RWPE2 (cell line): ENCODE measurements at places on chromosomes 16 and 17.

- H3K4me1 ChIP-seq = no peaks in the 10 kb centered on the region
- no peaks in the 10 kb centered on the region for H3K27me3 ChIP-seq
- no peak overlapping the region for H3K4me3 ChIP-seq
- no peaks in the 10 kb centered on the region for H3K36me3 ChIP-seq
- no peak overlapping the region for H3K27ac ChIP-seq
Observed at GRCh38 chr16:57960826-57961472, 10.0 kb downstream of the CNGB1 start.

- no peak for DNase-seq
- peaks cover 22% of the 10 kb centered on the region for H3K4me1 ChIP-seq
- H3K27ac ChIP-seq = peak overlapping the region; percentile 78
- H3K36me3 ChIP-seq = peaks cover 12% of the 10 kb centered on the region
Observed at GRCh38 chr17:27294689-27295630, 1.0 kb downstream of the WSB1 start.

DNA sequence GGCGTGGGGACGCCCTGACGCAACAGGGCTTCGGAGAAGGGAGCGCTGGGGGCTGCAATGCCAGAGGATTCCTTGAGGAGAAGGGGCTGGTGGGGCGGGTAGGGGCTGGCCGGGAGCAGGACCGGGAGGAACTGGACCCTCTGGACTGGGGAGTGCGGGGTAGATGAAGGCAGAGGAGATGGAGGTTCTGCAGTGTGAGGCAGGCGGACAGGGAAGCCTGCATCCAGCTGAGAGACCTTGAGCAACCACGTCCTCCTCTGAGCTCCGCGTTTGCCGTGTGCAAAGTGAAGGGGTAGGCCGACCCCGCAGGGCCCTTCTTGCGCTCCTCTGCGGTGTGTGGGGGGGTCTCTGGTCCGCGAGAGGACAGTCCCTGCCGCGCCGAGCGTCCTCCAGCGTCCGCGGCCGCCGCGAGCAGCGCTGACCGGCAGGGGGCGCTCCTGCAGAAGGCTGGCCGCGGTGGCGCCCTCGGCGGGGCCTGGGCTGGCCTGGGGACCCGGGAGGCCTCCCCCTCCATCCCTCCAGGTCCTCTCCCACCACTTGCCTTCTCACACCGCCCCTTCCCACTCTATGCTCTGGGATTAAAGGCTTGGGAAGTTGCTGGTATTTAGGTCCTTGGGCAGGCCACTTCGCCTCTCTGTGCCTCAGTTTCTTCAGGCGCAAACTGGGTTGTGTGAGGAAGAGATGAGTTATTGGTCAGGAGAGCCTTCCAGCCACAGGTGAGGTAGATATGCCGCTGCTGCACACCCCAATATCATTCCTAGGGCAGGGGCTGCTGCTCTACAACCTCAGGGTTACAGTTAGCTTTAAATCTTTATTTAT is 9.6 kb upstream of the WNT9B start:
- H3K4me1 ChIP-seq = no peaks in the 10 kb centered on the region
- H3K27me3 ChIP-seq = peaks cover 8% of the 10 kb centered on the region
- no peak overlapping the region for H3K4me3 ChIP-seq
- DNase-seq = no peak

DNA sequence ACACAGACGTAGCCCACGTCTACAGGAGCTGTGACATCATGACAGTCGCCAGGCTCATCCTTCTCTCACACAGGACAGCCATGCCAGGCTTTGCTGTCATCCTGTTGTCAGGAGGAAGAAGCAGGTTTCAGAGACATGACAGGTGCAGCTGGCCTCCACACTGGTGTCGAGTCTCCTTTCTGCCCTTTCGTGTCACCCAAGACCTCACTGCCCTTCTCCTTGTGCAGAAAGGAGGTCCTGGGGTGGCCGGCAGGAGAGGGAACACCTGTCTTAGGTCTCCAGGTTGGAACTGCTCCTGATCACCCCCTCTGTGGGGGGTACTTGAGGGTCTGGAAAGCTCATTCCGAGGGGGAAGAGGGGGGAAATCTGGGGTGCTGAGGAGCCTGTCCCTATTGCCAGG is 41.6 kb upstream of the IRF8 start:
- no peaks in the 10 kb centered on the region for H3K36me3 ChIP-seq
- H3K4me1 ChIP-seq = no peaks in the 10 kb centered on the region
- no peak for DNase-seq
- H3K4me3 ChIP-seq = no peak overlapping the region

DNA sequence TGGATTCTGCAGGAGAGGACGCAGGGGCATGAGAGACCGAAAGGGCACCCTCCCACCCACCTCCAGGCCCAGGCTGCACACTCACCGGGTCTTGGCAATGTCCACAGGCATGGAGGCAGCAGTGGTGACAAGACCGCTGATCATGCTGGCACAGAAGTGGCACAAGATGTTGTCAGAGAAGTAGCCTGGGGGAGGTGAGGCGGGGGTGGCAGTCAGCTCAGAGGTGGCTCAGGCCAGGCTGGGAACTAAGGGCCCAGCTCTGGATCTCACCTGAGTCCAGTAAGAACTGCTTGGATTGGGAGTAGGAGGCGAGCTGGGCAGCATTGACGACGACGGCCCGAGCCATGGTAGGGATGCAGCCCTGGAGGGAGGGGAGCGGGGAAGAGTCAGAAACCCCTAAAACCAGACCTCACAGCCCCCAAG is 1.8 kb downstream of the SLC25A11 start:
- no peak overlapping the region for H3K4me3 ChIP-seq
- H3K27ac ChIP-seq = no peak overlapping the region
- H3K4me1 ChIP-seq = peaks cover 3% of the 10 kb centered on the region
- no peak for DNase-seq
- H3K36me3 ChIP-seq = peaks cover 33% of the 10 kb centered on the region

- no peak for DNase-seq
- no peaks in the 10 kb centered on the region for H3K36me3 ChIP-seq
- no peak overlapping the region for H3K27ac ChIP-seq
- no peaks in the 10 kb centered on the region for H3K27me3 ChIP-seq
Observed at GRCh38 chr17:40551091-40551878, 14.0 kb downstream of the CCR7 start.

DNA sequence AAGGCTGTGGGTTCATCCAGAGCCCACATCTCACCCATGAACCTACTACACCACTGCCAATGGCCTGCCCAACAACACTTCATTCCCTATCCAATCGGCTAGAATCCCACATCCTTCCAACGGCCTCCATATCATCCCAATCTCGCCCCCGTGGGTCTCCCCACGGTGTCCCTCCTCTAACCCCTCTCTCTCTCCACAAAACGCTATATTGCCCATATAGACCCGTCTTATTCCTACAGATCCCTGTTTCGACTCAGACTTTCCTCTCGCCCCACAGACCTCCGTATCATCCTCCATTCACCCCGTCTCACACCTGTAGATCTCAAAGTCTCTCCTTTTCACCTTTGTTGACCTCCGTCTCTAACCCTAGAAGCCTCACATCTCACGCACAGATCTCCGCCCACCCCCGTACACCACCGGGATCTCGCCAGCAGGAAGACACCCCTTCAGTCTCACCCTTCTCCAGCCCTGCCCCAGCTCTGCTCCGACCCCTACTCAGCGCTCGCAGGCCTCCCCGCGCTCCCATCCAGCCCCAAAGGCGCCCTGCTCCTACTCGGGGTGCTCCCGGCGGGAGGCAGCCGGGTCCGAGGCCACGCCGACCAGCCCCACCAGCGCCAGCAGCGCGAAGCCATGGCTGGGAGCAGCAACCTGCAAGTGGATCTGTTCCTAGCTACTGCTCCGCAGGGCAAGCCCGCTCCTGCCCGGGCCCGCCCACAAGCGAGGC is at the start of gene FDXR:
Gene FDXR, minus strand, starts transcription at position 682 of the 724 bp plus-strand sequence. Its CDS starts 50 bp downstream, at position 632.
- H3K27ac ChIP-seq = peak within 1 kb of the TSS; percentile 40
- peak within 1 kb of the TSS; percentile 55 for H3K4me3 ChIP-seq
- H3K4me1 ChIP-seq = no peaks in the 10 kb centered on the region
- DNase-seq = no peak
- H3K27me3 ChIP-seq = no peaks in the 10 kb centered on the region
- H3K36me3 ChIP-seq = 0 out of 2 replicates have a peak, but pooled peaks cover 4% of the 10 kb centered on the region

GRCh38 chr16:3389663-3390338 is 11.0 kb downstream of the ZSCAN32 start:
- no peaks in the 10 kb centered on the region for H3K27me3 ChIP-seq
- no peak for DNase-seq
- no peak overlapping the region for H3K4me3 ChIP-seq
- H3K27ac ChIP-seq = no peak overlapping the region
- H3K4me1 ChIP-seq = no peaks in the 10 kb centered on the region
- H3K36me3 ChIP-seq = peaks cover 73% of the 10 kb centered on the region

GRCh38 chr16:57871456-57871855 is 69.2 kb upstream of the KIFC3 start:
- no peak overlapping the region for H3K4me3 ChIP-seq
- no peak for DNase-seq
- peaks cover 25% of the 10 kb centered on the region for H3K4me1 ChIP-seq
- no peaks in the 10 kb centered on the region for H3K27me3 ChIP-seq
- H3K36me3 ChIP-seq = no peaks in the 10 kb centered on the region

DNA sequence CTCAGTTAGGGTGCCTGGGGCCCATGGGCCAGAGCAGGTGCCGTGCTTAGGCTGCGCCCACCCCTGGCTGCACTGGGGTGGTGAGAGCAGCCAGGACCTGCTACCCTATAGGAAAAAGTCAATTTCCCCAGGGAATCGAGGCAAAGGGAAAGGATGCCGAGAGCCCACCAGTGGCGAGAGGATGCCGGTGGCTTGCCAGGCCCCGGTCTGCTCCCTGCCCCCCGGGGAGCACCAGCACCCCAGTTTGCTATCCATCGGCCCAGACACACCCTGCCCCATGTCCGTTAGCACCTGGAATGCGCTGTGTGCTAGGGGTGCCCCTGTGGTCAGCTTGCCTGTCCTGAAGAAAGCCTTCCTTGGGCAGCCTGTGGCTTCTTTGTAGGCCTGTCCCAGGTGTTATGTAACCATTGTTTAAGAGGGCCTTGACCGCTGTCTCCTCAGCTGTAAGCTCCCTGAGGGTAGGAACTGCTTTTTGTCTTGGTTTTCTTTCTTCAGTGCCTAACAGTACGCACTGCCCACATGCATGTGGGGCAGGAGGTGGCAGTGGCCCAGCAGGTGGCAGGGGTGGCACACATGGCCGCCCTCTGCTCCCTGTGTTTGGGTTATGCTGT is 40.8 kb downstream of the NT5M start:
- no peak overlapping the region for H3K4me3 ChIP-seq
- H3K36me3 ChIP-seq = no peaks in the 10 kb centered on the region
- DNase-seq = no peak
- H3K4me1 ChIP-seq = no peaks in the 10 kb centered on the region
- H3K27ac ChIP-seq = no peak overlapping the region

DNA sequence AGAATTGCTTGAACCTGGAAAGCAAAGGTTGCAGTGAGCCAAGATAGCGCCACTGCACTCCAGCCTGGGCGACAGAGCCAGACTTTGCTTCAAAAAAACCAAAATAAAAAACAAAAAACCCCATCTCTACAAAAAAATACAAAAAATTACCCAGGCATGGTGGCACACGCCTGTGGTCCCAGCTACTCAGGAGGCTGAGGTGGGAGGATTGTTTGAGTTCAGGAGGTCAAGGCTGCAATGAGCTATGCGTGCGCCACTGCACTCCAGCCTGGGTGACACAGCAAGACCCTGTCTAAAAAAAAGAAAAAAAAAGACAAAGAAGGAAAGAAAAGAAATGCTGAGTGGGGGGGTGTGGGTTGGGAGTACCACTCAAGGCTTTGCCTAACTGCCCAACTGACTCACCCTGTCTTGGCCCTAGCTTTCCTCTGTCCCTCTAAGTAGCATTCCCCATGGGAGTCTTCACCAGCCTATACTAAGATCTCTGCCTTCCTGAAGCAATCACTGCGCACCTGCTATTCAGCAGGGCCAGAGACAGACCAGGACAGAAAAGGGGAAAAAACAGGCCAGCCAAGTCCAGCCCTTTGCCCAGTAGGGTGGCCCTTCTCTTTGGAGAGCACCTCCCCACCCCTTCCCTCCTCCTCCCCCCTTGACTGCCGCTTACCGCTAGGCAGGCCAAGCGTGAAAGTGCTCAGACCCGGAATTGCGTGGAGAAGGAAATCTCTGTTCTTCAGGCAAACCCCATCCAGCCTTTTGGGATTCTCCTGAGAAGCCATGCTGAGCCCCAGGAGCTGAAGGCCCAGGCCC is 45.8 kb downstream of the RTN4RL1 start:
- H3K36me3 ChIP-seq = no peaks in the 10 kb centered on the region
- no peak for DNase-seq
- peaks cover 13% of the 10 kb centered on the region for H3K4me1 ChIP-seq
- H3K4me3 ChIP-seq = no peak overlapping the region
- no peaks in the 10 kb centered on the region for H3K27me3 ChIP-seq
- H3K27ac ChIP-seq = no peak overlapping the region

DNA sequence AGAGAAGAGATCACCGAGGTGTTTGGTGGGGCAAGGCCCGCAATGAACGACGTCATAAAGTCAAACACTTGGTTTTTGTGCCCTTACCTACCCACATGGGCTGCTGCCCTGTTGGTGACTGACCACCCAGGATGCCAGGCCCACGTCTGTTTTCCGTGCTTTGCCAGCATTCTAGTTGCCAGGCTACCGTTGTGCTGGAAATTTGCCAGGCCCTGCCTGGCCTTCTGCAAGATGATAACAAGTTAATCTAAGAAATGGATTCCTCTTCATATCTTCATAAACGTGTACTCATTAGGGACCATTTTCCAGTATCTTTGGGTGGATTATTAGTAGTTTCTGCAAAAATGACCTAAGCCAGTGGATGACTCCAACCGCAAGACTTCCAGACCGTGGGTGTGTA is 35.4 kb downstream of the SLC6A4 start:
- no peaks in the 10 kb centered on the region for H3K4me1 ChIP-seq
- no peak overlapping the region for H3K4me3 ChIP-seq
- H3K27ac ChIP-seq = no peak overlapping the region
- H3K27me3 ChIP-seq = no peaks in the 10 kb centered on the region

DNA sequence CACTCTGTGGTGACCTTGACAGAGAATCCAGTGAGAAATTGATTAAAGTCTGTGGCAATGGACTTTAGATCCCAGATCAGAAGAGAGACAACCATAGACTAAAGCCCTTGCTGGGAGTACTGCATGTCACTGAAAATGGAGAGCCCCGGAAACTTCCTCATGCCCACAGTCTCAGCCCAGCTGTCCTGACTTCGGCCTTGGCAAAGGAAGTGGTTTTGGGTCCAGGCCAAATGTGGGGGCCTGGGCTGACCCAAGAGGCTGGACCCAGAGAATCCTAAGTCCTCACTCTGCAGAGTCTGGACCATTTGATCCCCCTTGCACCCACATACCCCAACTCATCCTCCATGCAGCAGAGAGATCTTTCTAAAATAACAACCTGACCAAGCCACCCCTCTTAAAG is 4.7 kb upstream of the BEAN1 start:
- H3K4me1 ChIP-seq = no peaks in the 10 kb centered on the region
- no peak overlapping the region for H3K27ac ChIP-seq
- DNase-seq = no peak
- H3K36me3 ChIP-seq = no peaks in the 10 kb centered on the region
- peaks cover 4% of the 10 kb centered on the region for H3K27me3 ChIP-seq
